ENCODE measurements at places on chromosomes 6 and 20. TPM values are rescaled to one million over a fixed set of nuclear protein-coding genes. Genes with fewer than 3 reads are reported as not detected.

GRCh38 chr6:13803581-13803980 lies 10.8 kb downstream of the MCUR1 start:
- no peaks in the 10 kb centered on the region for H3K36me3 ChIP-seq
- H3K4me1 ChIP-seq, result peaks cover 5% of the 10 kb centered on the region
- H3K27ac ChIP-seq, result no peak overlapping the region
- H3K4me3 ChIP-seq, result no peak overlapping the region

The ALDH5A1 gene
- 42.4 TPM for total RNA-seq

- H3K27ac ChIP-seq, result no peak overlapping the region
- no peaks in the 10 kb centered on the region for H3K4me1 ChIP-seq
- H3K4me3 ChIP-seq, result no peak overlapping the region
- H3K27me3 ChIP-seq, result no peaks in the 10 kb centered on the region
- no peak for DNase-seq
Measured at GRCh38 chr6:83038246-83038645, 27.4 kb downstream of the UBE3D start.

The ENPP5 gene
- 2.3 TPM for total RNA-seq

DNA sequence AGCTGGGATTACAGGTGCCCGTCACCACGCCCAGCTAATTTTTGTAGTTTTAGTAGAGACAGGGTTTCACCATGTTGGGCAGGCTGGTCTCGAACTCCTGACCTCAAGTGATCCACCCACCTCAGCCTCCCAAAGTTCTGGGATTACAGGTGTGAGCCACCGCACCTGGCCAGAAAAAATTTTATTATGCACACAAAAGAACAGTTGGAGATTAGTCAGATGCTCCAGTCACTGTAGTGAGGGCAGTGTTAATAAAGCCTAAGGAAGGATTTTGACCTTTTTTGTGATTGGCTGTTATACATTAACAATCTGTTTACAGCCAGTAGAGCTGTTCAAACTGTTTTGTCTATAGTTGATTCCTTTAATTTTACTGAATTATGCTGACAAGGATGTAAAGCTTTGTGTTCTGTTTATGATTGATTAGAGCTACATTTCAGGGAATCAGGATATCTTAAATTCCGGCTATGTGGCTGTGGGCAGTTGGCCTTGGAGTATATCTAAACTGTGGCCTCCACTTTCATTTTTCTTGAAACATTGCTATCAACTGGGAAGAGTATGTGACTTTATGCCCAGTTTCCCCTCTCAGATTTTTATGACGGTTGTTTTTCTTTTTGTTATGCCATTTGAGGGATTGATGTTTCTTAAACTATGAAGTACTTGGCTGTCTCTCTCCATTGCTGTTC lies 9.9 kb downstream of the ZSWIM3 start:
- H3K27me3 ChIP-seq, result no peaks in the 10 kb centered on the region
- peaks cover 16% of the 10 kb centered on the region for H3K4me1 ChIP-seq
- H3K4me3 ChIP-seq, result no peak overlapping the region
- no peak for DNase-seq
- no peaks in the 10 kb centered on the region for H3K36me3 ChIP-seq
- H3K27ac ChIP-seq, result no peak overlapping the region

GRCh38 chr20:49887251-49888211 lies 27.8 kb downstream of the SPATA2 start:
- H3K4me3 ChIP-seq, result no peak overlapping the region
- no peaks in the 10 kb centered on the region for H3K27me3 ChIP-seq
- no peak for DNase-seq
- peaks cover 2% of the 10 kb centered on the region for H3K36me3 ChIP-seq

DNA sequence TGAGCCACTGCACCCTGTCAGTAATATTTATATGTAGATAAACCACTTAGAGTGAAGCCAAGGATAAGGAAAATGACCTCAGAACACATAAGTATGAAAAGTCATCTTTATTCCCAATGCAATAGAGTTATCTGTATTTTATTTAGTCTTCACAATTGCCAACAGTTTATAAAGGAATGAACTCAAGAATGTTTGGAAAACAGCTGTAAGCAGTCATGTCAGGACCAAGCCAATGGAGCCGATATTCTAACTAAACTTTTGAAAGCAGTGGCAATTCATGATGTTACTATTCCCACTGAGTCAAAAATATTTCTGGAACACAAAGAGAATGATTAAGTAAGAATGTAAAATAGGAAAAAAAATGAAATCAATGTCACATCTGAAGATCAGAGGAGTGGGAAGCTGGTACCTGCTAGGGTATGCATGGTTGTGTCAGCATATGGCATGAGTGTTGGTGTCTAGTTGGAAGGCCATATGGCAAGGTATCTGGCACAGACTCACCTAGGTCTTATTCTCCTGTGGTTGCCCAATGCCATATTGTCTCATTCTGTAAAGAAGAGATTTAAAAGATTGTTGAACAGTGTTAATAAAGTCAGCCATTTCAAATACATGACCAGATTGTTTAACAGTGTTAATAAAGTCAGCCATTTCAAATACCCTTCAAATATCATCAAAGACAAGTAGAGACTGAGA lies 118.2 kb downstream of the ADAT2 start:
- no peaks in the 10 kb centered on the region for H3K36me3 ChIP-seq
- no peak for DNase-seq
- no peaks in the 10 kb centered on the region for H3K4me1 ChIP-seq
- no peak overlapping the region for H3K27ac ChIP-seq
- H3K27me3 ChIP-seq, result no peaks in the 10 kb centered on the region

DNA sequence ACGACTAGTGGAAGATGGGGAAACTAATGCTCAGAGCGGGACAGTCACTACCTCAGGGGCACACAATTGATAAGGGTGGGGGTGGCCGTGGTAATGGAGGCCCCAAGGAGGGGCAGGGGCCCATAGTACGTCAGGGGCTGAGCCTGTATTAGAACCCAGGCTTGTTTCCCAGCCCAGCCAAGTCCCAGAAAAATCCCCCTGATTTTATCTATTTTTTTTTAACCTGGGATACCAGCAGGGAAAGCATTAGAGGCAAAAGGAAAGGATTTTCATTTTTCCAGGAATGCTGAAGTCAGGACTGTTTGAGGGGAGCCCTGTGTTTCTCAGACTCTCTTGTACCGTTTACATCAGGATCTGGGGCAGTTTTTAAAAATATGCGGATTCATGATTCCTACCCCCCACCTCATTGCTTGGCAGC lies 382 bp downstream of the MYH7B start:
- H3K27me3 ChIP-seq, result no peaks in the 10 kb centered on the region
- peaks cover 5% of the 10 kb centered on the region for H3K4me1 ChIP-seq
- DNase-seq, result no peak
- H3K4me3 ChIP-seq, result peak overlapping the region; percentile 57

The RCAN2 gene
- total RNA-seq, result not detected

- H3K27me3 ChIP-seq, result no peaks in the 10 kb centered on the region
- H3K4me1 ChIP-seq, result no peaks in the 10 kb centered on the region
- H3K27ac ChIP-seq, result no peak overlapping the region
- no peak for DNase-seq
- no peak overlapping the region for H3K4me3 ChIP-seq
Measured at GRCh38 chr20:23190557-23190956, 104.4 kb upstream of the CD93 start.

DNA sequence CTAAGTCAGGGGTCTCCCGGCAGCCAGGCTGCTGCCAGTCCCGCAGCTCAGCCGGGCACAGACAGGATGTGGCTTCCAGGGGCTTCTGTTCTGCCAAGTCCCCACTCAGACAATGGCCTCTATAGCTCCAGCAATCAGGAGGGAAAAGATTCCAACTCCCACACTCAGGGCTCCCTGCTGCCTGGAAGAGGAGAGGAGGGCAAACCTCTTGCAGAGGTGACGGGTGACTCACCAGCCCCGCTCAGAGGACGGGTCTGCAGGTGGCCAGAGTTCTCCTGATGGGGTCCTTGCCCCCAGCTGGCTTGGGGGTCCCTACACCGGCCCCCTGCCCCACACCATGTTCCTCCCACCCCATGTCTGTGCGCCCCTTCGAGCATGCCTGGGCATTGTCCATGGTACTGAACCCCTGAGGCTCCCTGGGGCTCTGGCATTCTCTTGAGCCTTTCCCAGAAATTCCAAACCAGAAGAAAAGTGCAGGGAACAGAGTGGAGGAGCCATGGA lies 32.6 kb downstream of the NTSR1 start:
- H3K4me3 ChIP-seq, result no peak overlapping the region
- DNase-seq, result no peak
- H3K27me3 ChIP-seq, result peaks cover 1% of the 10 kb centered on the region
- H3K36me3 ChIP-seq, result no peaks in the 10 kb centered on the region
- H3K4me1 ChIP-seq, result no peaks in the 10 kb centered on the region

DNA sequence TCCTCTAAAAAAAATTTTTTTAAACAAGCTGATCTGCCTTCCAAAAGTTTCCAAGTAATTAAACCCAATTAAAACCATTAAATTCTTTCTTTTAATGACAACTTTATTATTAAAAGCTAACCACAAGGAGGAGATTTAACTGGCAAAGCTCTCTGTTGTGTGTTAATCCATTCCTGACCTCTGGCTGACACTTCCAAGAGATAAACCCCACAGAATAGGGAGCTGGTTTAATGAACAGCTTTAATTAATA lies 230.8 kb downstream of the EYA2 start:
- H3K27me3 ChIP-seq, result no peaks in the 10 kb centered on the region
- H3K4me3 ChIP-seq, result no peak overlapping the region
- no peaks in the 10 kb centered on the region for H3K36me3 ChIP-seq
- H3K27ac ChIP-seq, result no peak overlapping the region

DNA sequence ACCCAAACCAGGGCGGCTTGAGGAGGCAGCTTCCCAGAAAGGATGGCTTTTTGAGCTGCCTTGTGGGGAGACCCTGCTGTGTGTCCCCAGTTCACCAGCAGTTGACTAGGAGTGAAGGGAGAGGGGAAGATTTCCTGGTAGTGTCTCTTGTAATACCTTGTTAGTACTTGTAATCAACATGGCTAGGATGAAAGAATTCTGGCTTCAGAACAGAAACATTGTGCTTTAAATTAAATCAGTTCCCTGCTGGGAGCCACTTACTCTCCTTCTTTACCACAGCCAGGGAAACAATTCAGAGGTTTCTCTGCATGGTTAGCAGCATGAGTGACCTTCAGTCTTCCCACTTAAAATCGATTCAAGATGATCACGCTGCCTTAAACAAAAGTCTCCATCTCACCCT lies 525.4 kb upstream of the ID4 start:
- no peak overlapping the region for H3K4me3 ChIP-seq
- no peak for DNase-seq
- H3K36me3 ChIP-seq, result no peaks in the 10 kb centered on the region
- H3K4me1 ChIP-seq, result no peaks in the 10 kb centered on the region
- no peaks in the 10 kb centered on the region for H3K27me3 ChIP-seq

GRCh38 chr20:54549658-54550326 lies 74.4 kb downstream of the DOK5 start:
- no peak for DNase-seq
- H3K27me3 ChIP-seq, result no peaks in the 10 kb centered on the region
- H3K4me1 ChIP-seq, result no peaks in the 10 kb centered on the region
- H3K27ac ChIP-seq, result no peak overlapping the region
- no peak overlapping the region for H3K4me3 ChIP-seq
- H3K36me3 ChIP-seq, result no peaks in the 10 kb centered on the region

DNA sequence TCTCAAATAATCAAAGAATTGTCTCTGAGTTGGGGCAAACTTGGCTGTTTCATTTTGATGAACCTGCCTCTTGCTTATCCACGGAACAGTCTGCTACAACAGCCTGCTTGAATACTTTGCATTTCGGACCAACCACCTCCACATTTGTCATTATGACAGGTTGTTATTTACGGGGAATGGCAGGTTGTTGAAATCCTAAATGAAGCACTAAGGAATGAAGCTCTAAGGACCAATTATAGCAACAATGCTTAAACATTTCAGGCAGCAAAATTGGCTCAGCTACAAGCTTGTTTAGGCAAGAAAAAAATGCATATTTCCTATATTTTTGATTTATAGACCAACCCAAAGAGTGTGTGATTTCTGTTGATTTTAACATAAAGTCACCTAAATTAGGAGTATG lies 84.5 kb downstream of the MAP3K7 start:
- peaks cover 23% of the 10 kb centered on the region for H3K4me1 ChIP-seq
- peak overlapping the region; percentile 92 for H3K27ac ChIP-seq
- DNase-seq, result no peak
- H3K27me3 ChIP-seq, result no peaks in the 10 kb centered on the region

DNA sequence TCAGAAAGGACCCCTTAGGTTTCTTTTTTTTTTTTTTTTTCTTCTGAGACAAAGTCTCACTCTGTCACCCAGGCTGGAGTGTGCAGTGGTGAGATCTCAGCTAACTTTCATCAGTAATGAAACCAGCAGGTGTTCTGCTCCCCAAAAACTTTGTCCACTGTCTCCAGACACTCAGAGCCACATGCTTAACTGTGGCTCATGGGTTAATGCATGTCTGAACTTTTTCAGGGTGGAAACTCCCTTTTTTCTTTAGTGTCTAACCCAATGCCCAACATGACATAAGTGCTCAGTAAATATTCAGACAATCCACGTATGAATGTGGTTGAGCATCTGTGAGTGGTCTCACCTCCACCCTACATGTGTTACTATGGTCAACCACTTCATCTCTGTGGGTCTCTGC lies 45.4 kb downstream of the MYB start:
- H3K27me3 ChIP-seq, result no peaks in the 10 kb centered on the region
- no peak for DNase-seq
- H3K4me1 ChIP-seq, result 0 out of 2 replicates have a peak, but pooled peaks cover 7% of the 10 kb centered on the region
- H3K4me3 ChIP-seq, result no peak overlapping the region

DNA sequence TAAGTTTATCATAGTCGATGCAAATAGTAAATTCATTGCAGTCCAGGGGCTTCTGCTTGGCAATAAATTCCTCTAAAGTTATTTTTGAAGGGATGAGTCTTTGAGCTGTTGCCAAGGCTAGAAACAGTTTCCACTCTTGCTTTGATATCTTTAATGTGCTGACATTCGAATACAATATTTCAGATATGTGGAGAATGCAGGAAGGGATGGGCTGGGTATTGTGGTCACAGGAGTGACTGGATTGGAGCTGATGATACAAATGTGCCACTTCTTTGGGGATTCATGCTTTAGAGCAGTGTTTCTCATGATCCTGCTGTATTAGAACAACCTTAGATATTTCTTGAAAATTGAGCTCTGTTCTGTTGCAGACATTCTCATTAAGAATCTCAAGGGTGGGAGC lies 139.0 kb downstream of the PRDM13 start:
- no peaks in the 10 kb centered on the region for H3K36me3 ChIP-seq
- H3K4me3 ChIP-seq, result no peak overlapping the region
- H3K27ac ChIP-seq, result no peak overlapping the region
- H3K4me1 ChIP-seq, result no peaks in the 10 kb centered on the region
- DNase-seq, result no peak

The MMP24 gene
- total RNA-seq, result 13.0 TPM

The CPNE1 gene
- total RNA-seq, result 833 TPM

DNA sequence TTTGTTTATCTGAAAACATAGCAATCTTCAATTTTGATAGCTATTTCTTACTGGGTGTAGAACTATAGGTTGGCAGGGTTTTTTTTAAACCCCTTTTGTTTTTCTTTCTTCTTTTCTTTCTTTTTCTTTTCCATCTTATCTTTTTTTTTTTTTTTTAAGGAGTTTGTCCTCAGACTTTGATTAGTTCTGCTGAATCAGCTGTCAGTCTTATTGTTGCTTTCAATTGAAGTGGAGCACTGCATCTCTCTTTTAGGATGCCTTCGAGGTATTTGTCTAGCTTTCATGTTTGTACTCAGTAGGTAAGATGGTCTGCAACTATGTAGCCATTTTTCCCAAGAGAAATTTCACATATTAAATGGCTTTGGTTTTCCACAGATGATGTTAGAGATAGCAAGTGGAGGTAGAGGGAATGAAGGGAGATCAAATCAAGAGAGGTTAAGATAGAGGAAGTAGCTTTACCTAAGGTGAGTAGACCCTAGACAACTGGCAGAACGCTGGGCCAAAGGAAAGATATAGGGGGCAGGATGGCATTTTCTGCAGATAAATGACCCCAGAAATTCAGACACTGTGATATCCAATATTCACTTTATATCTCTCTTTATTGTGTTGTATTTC lies 137.1 kb downstream of the BCAS1 start:
- no peaks in the 10 kb centered on the region for H3K36me3 ChIP-seq
- no peak for DNase-seq
- no peak overlapping the region for H3K4me3 ChIP-seq
- peaks cover 11% of the 10 kb centered on the region for H3K4me1 ChIP-seq
